ENCODE measurements at places on chromosomes 1 and 21.
A peak's percentile ranks its signal among the peaks of the same experiment; 100 is the strongest.

GRCh38 chr1:230972855-230973271, 5.8 kb downstream of the TTC13 start:
- DNase-seq: peak; percentile 23

DNA sequence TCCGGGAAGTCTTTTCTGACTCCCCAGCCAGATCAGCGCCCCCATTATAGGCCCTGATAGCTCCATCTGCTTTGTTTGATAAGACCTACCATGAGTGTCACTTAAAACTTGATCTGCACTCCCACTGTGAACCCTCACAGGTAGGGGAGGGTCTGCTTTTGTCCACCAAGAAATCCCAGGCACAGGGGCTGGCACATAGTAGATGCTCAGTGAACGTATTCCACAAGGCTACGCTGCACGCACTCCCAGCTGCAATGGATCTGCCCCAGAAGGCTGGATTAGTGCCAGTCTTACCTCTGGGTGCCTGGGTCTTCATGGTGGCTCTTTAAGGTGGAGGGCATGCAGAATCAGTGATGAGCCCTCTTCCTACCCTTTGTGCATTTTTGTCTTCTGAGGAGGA, 447.1 kb downstream of the PTPRU start:
- DNase-seq: no peak

- no peak for DNase-seq
Measured at GRCh38 chr1:34176830-34177603, at the start of gene C1orf94. Gene C1orf94, plus strand, starts transcription at chr1:34176907. Its CDS starts 883 bp downstream, at chr1:34177790.

DNA sequence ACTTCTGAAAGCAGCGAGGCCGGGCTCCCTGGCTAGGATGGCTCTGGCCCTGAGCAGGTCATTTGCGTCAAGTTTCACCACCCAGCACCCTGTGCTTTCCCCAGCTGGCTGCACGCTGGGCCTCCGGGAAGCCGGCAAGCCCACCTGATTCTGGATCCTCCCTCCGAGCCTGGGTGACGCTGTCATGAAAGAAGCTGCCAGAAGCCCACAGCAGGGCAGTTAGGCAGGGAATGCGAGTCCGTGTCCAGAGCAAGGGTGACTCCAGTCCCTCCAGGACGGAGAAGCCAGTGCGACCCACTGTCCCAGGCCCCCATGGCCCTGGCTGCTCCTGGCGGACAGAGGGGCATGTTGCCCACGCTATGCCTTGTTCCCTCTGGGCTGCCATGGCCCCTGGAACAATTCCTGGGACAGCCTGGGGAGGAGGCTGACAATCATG, 44.4 kb upstream of the PCBP3 start:
- no peak for DNase-seq

GRCh38 chr1:151377150-151377884, 4.8 kb upstream of the SELENBP1 start:
- no peak for DNase-seq

DNA sequence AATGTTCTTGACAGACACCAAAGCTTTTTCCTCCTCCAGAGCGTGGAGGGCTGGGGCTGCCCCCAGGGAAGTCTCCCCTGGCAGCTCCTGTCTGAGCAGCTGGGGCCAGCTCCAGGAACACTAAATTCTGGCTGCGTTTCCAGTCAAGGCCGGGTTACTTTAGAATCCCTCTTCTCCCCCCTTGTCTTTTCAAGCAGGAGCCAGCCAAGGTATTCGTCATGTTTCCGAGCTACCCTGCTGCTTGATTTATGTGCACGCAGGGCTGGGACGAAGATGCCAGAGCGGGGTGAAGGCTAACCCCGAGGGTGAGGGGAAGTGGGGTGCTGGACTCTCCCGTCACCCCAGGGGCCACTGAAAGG, 68.1 kb upstream of the ANGPTL1 start:
- no peak for DNase-seq

- DNase-seq: no peak
Measured at GRCh38 chr1:16010837-16011236, 6.8 kb downstream of the SRARP start.

- DNase-seq: no peak
Measured at GRCh38 chr1:75613916-75614315, 3.0 kb upstream of the SLC44A5 start.

- no peak for DNase-seq
Measured at GRCh38 chr1:180586671-180587155, 27.9 kb downstream of the OVAAL start.

- no peak for DNase-seq
Measured at GRCh38 chr1:208748387-208749165, 504.4 kb upstream of the PLXNA2 start.

DNA sequence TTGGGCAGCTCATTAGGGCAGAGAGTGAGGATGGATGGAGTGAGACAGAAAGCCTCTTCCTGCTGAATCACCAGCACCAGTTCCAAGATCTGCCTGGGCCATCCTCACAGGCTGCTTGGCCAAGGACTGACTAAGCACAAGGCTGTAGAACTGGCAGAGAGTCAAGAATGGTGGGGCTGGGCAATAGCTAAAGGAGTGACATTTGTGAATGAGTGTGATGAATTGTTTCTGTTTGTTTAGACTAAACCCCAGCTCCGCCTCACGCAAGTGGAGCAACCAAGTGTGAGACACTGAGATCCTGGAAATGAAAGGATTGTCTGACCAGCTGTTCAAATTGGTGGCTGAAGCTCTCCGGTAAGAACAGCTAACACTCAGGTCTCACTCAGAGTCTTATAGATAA, 38.6 kb downstream of the BRINP2 start:
- DNase-seq: no peak

DNA sequence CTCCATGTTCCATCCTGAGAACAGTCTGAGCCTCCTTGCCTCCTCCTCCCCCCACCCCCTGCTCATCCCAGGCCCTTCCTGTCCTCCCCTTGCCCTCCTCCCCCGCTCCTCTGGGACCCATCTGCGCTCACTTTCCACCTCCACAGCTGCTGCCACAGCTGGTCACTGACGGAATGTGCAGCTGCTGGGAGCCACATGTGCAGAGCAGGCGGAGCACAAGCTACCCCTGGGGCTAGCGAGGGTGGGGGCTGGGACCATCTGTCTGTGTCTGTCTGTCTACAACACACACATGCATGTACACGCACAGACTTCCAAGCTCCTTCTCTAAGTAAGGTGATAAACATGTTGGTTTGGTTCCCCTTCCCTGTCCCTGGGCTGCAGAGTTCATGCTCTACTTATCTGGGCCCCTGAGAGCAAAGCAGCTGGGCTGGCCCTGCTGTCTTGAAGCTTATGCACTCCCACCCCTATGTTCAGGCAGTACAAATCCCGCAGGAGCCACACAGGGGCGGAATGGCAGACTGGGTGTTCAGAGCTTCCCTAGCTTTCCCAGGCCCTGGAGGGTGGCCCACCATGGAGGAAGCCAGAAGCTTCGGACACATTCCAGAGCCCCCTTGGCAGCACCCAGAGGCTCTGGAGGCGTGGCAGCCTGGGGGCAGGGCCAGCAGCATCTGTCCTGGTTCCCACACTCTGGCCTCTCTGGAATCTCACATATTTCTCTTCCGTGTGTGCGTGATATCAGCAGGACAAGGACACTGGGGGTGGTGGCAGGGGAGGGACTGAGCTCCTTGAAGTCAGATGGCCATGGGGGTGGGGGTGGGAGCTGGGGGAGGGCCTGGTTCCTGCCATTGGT, 7.0 kb upstream of the HEYL start:
- no peak for DNase-seq

- no peak for DNase-seq
Measured at GRCh38 chr1:201261771-201262547, 21.3 kb upstream of the PKP1 start.

DNA sequence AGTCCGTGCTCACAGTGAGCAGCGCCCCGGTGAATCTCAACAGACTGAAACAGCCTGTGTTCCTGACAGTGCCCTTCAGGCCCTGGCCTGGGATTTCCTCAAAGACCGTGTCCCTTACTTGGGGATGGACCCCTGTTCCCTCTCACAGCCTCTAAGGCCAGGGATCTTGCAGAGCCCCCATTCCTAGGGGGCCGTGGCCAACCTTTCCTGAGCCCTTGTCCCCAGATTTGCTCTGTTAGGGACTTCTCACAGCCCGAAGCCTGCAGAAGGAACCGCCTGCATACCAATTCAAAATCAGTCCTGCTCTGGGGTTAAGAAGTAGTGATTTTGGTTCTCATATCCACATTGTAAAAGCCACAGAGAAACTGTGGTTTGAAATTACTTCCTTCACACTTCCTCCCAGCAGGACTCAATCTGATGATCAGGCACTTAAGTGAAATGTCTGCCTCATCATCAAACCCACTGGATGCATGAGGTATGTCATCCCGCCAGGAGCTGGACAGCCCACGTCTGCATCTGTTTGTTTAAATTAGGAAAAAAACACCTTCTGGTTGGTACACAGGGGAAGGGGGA, 14.9 kb downstream of the ABCA4 start:
- no peak for DNase-seq

- no peak for DNase-seq
Measured at GRCh38 chr1:33624261-33624990, 152.0 kb downstream of the ZSCAN20 start.

DNA sequence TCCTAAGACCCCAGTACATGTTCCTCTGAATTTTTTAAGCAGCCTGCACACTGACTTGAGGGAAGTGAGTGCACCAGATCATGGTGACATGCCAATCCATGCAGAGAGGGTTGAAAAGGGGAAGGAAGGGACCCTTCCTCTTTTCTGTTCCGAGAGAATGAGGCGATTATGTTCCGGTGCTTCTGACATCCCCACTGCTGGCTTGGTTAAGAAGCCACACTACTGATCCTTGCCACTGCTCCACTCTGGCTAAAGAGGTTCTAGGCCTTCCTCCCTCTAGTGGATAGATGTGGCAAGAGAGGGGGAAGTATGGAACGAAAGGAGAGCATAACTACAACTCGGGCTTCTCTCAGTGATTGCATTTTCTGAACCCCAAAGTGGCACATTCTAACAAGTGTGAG, 1.8 kb upstream of the CYB5R1 start:
- DNase-seq: no peak

- DNase-seq: no peak
Measured at GRCh38 chr1:41354956-41355355, 6.3 kb upstream of the FOXO6 start.

DNA sequence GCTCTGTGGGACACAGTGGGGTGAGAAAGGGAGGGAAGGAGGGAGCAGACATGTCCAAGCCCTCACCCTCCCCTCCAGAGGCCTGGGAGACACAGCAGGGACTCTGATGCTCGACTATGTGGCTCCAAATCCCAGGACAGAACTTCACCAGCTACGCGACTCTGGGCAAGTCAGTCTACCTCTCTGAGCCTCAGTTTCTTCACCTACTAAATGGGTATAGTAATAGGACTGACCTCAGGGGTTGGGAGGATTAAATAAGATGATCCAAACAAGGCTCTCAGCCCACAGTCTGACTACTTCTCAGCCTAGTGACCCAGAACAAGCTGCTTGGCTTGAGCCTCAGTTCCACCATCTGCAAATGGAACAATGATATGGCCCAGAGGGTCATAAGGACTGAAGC, 19.6 kb downstream of the SDC3 start:
- no peak for DNase-seq

- no peak for DNase-seq
Measured at GRCh38 chr1:103582464-103582863, 11.1 kb downstream of the AMY2B start.

DNA sequence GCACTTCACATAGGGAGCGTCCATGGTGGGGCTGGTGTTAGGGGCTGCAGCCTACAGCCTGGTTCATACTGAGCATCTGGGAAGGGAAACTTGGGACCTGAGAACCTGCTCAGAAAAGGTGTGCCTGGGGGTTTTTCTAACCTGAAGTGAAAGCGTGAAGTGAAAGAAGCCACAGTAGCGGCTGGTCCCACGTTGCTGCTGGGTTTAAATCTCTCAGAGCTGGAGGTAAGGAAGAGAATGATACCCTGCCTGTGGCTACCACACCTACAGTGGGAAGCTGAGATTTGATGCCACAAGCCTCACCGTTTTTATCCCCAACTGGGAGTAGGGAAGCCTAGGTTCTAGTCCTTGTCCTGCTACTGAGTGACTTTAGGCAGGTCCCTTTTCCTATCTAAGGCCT, 21.0 kb upstream of the FUCA1 start:
- DNase-seq: no peak

DNA sequence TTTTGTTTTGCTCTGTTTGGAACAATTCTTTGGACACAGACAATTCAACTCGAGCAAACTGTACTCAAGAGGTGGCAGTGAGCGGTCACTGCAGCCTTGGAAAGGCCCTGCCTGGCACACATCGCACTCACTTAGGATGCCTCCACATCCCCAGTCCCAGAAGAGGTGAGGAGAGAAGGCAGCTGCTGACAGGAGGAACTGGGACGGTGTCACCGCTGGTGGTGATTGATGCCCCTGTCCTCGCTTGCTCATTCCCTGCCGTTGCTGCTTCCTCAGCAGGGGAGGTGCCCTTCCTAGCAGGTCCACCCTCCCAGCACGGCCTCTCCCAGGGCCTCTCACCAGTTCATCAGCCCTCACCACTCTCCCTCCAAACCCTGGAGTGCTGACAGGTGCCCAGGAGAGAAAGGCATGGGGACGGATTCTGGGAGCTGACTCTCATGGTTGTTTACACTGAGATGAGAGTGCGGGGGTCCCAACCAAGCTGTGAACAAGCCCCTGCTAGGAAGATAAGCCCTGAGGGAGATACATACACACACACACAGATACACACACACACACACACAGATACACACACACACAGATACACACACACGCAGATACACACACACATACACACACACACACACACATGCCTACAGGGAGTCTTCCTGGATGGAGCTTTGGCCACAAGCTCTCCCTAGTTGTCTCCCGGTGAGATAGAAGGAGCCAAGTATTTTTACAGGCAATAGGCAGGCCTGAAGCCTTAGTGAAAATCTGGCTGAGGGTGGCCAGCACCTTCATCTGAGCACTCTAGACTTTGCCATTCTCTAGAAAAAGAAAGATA, 101.1 kb downstream of the CDC7 start:
- no peak for DNase-seq

- DNase-seq: no peak
Measured at GRCh38 chr1:178434899-178435435, 61.8 kb downstream of the CLEC20A start.

GRCh38 chr1:157145076-157145475, 6.9 kb upstream of the ETV3 start:
- DNase-seq: no peak

DNA sequence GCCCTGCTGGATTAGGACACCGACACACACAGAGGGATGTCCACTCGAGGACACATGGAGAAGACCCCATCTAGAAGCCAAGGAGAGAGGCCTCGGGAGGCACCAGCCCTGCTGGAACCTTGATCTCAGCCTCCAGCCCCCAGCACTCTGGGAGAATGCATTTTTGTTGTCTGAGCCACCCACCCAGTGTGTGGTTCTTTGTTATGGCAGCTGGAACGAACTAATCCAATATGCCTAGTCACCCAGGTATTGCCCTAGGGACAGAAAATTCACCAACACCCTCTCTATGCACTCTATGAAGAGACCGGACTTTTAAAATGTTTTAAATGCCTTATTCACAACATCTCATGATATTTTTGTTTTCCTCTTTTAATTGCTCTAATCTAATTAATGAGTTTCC, 117.4 kb downstream of the CRYAA start:
- no peak for DNase-seq

Data from stimulated activated CD4-positive, alpha-beta T cell treated with anti-CD3 and anti-CD28 coated beads, Interleukin-12 subunit alpha, Interleukin-12 subunit beta, amount 100 ng/mL, for 24 hours (primary cell).